ENCODE measurements at places on chromosomes 2 and 18. TPM values are rescaled to one million over a fixed set of nuclear protein-coding genes. Genes with fewer than 3 reads are reported as not detected.

DNA sequence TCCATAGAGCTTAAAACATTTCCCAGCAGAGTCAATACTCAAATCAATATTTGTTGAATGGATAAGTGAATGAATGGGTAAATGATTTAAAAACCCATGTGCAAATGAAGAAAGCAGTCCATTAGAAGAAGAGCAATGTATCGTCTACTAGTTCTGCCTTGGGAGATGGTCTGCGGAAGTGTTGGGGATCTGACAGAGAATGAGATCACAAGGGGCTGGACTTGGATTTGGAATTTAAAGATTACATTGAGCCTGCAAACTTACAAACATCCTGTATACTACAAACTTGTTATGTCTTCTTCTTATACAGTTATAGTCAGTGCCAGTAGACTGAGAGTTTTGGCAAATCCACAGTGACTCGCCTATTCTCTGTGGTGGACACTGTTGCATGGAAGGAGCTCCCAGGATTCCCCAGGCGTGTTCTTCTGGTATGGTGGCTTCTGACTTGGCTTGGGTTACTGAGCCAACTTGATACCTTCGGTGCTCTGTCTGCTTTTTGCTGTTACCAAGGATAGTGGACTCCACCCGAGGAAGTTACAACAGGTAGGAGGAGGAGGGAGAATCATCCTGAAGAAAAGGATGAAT lies 163.3 kb upstream of the SERPINE2 start:
- DNase-seq: no peak

GRCh38 chr2:227817850-227818674 lies 4.4 kb downstream of the CCL20 start:
- DNase-seq: peak; percentile 7

DNA sequence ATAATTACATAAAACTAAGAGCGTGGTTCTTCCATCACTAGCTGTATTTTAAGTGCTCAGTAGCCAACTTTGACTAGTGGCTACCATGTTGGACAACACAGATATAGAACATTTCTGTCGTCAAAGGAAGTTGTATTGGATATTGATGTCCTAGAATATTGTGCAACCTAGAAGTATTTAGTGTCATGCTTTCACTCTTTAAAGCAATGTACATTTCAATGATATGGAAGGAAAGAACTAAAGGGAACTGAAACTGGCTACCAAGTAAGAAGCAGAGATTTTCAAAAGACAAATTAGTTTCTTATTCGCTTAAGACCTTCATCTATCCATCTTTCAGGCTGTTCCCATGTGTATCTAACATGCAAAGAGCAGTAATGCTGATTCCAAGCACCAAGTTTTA lies 85.4 kb upstream of the EML6 start:
- no peak for DNase-seq

GRCh38 chr2:63484481-63484880 lies 103.8 kb downstream of the WDPCP start:
- no peak for DNase-seq

DNA sequence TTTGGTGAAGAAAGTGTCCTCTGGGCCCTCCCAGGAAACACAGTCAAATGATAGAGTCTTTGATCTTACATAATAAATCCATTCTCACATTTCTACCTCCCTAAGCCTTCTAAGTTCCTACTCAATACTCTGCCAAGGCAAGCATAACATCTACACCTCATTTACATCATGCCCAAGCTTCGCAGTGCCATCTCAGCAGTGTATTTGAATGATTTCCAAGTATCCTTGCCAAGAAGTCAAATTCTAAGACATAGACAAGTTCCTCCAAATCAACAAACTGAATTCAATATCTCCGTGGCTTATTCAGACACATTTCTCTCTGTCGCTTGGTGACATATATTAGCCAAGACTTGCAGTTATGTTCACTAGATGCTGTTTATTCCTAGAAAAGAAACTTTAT lies 8.1 kb upstream of the MLPH start:
- DNase-seq: no peak

GRCh38 chr2:127196998-127197397 lies 23.1 kb downstream of the CYP27C1 start:
- no peak for DNase-seq

GRCh38 chr18:45496741-45497140 lies 118.5 kb upstream of the SLC14A2 start:
- no peak for DNase-seq

DNA sequence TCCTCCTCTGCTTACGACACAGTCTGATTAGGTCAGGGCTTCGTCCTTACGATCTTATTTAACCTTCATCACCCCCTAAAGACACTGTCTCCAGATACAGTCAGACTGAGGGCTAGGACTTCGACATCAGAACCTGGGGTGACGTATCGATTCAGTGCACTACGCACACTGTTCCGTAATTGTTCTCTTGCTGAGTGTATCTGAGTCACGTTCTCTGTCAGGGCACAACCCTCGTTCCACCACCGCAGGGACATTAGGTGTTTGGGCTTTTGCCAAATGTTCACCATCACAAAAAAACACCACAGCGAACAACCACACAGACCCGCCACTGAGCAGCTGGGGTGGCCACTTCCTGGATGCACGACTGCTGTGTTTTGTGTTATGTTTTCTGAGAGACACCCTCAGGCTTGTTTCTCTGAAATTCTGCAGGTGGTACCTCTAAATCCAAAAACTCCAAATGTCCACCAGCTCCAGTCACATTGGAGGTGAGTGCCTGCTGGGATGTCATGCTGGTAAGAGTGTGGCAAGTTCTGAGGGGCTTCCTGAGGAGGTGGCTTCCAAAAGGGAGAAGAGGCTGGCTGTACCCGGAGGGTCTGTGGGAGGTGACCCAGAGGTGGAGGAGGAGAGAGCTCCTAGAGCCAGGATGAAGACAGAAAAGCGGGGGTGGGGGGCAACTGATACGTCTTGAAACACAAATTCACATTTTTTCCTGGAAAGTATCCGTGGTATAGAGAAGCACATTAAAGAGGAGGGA lies 66.6 kb downstream of the ADNP2 start:
- DNase-seq: no peak

GRCh38 chr2:113341191-113341869 lies 62.6 kb upstream of the PAX8 start:
- no peak for DNase-seq

DNA sequence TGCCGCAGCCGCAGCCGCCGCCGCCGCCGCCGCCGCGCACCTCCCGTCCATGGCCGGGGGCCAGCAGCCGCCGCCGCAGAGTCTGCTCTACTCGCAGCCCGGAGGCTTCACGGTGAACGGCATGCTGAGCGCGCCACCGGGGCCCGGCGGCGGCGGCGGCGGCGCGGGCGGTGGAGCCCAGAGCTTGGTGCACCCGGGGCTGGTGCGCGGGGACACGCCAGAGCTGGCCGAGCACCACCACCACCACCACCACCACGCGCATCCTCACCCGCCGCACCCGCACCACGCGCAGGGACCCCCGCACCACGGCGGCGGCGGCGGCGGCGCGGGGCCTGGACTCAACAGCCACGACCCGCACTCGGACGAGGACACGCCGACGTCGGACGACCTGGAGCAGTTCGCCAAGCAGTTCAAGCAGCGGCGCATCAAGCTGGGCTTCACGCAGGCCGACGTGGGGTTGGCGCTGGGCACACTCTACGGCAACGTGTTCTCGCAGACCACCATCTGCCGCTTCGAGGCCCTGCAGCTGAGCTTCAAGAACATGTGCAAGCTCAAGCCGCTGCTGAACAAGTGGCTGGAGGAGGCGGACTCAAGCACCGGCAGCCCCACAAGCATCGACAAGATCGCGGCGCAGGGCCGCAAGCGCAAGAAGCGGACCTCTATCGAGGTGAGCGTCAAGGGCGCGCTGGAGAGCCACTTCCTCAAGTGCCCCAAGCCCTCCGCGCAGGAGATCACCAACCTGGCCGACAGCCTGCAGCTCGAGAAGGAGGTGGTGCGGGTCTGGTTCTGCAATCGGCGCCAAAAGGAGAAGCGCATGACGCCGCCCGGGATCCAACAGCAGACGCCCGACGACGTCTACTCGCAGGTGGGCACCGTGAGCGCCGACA lies 2.4 kb downstream of the POU3F3 start:
- peak; percentile 5 for DNase-seq

GRCh38 chr2:186058614-186059013 lies 320.0 kb downstream of the FSIP2 start:
- DNase-seq: no peak

- DNase-seq: no peak
Measured at GRCh38 chr18:58687871-58688308, 16.6 kb downstream of the MALT1 start.

- no peak for DNase-seq
Measured at GRCh38 chr2:46909150-46909549, 6.5 kb downstream of the MCFD2 start.

GRCh38 chr2:232339121-232340081 lies 39.1 kb upstream of the ALPP start:
- no peak for DNase-seq

DNA sequence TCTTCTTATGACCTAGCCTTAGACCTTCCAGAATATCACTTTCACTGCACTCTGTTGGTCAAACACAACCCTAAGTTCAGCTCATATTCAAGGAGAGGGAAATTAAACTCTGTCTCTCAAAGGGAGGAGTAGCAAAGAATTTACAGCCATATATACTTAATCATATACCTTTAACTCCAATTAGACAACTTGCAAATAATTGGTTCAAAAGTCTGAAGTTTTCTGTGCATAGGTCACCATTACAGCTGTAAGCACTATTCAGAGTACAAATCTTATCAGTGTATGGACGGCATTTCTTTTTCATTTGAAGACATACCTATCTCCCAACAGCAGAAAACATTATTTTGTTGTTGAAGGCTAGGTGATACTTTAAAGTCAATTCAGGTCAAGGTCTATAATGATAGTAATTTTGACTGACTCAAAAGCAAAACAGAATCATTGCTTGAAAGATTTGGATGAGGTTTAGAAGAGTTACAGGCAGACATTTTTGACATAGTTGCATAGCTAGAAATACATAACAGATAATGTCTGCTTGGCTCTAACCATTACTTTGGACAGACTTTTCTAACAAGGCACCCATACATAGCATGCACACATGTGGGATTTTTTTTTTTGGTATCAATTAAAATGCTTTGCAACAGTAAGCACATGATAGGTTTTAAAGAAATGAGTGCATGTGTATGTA lies 131.5 kb downstream of the CPS1 start:
- DNase-seq: no peak

DNA sequence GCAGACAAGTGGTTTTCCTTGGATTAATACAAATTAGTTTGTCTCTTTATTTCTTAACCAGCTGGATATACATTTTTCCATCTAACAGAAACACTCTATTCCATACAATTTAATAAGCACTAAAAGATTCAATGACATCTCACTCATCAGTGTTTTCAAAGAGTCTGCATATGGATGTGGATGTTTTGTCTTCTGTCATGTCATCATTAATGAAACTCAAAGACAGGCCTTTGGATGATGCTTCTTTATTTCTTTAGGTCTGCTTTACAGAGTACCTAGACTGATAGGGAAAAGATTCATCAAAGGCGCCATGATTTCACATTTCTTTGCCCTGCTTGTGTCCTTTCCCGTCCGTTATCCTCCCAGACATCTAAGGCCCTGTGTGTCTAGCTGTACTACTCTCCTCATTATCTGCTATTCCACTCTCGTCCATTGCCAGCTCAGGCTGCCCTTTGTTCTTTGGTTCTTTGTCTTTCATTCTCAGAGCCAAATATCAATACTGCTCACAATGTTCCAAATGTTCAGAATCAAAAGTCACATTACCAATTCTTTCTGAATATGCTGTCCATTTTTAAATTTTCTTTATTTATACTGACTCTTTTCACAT lies 232.3 kb upstream of the CHAC2 start:
- no peak for DNase-seq

GRCh38 chr18:42229211-42230210 lies 274.5 kb downstream of the PIK3C3 start:
- no peak for DNase-seq

DNA sequence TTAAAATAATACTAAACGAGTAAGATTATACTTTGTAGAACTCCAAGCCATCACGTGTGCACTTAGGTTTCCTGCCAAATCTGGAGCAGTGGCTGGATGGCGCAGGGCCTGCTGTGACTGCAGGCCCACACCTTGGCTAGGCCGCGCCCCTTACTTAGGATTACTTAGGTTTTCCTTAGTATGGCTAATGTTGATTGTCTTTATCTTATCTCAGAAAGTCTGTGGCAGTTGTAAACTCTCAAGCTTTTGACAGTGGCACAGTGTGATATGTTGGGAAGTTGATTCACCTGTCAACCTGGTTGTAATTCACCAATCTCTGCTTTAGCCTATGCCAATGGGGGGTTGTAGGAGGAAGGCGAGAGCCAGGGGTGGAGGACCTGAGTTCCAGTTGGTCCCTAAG lies 208.4 kb downstream of the ZNF407 start:
- DNase-seq: no peak

GRCh38 chr18:10477121-10477862 lies 22.9 kb downstream of the APCDD1 start:
- no peak for DNase-seq

DNA sequence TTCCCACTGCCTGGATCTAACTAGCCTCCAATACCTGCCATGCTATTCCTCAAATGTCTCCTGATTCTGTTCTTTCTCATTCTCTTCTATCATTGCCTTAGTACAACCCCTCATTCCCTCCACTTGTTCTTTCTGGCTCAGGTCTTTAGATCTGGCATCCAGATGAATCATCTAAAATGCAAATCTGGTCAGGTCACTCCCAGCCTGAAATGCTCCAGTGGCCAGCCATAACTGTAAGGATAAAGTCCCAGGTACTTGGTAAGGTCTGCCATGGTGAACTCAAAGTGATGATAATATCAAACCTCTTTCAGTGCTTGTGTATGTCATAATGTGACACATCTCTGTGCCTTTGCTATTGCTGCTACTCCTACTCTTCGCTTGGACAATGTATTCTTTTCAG lies 2.9 kb upstream of the SNRNP27 start:
- no peak for DNase-seq

GRCh38 chr18:23257686-23258565 lies 122.6 kb downstream of the CABLES1 start:
- no peak for DNase-seq

DNA sequence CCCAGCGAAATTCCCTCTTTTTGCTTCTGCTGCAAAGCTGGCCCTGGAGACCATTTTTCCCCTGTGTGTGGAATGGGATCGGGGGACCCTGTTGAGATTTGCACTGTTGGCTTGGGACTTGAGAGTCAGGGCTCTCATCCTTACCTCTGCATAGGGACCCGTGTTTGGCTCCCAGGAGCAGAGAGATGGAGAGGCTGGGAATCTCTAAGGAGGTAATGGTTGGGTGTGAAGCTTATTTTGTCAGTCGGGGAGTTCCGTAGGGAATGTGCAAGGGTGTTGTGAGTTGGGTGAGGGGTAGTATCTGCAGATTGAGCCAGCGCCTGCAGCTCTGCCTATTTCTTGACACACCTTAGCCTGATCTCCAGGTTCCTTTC lies 4.5 kb downstream of the GATA6 start:
- no peak for DNase-seq

Gene DCDC2C
- 0.65 TPM for polyA plus RNA-seq

Gene AQP12B
- 0.35 TPM for polyA plus RNA-seq

Gene DCC
- 8.7 TPM for polyA plus RNA-seq

Gene CACNB4
- polyA plus RNA-seq: 15.5 TPM

Gene DSG4
- polyA plus RNA-seq: not detected

Gene CAPN13
- 2.5 TPM for polyA plus RNA-seq

Gene C18orf54
- 15.8 TPM for polyA plus RNA-seq

Gene ADRA2B
- polyA plus RNA-seq: 4.4 TPM

Gene ABCG5
- polyA plus RNA-seq: 0.63 TPM
